ENCODE measurements at places on chromosomes 4 and X. TPM values are rescaled to one million over a fixed set of nuclear protein-coding genes. Genes with fewer than 3 reads are reported as not detected.

Gene VCX3A
- total RNA-seq: not detected

Gene CD99L2
- total RNA-seq: 6.2 TPM

DNA sequence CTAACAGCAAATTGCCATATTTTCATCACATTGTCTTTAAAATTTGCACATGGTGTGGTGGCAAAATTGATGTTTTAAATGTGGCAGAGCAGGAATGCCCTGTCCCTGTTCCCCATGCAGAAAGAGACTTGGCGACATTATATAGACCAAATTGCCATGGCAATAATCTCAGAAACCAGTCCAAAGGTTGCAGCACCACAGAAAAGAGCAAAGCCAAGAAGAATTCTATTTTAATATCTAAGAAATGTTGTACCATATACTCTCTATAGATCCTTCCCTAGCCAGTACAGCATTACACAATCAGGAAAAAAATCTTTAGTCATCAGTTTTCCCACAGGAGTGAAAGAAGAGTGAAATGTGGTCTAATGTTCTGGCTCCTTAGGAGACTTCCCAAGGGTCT, 80.0 kb downstream of the UGT2B28 start:
- H3K36me3 ChIP-seq: no peaks in the 10 kb centered on the region
- H3K4me3 ChIP-seq: no peak overlapping the region
- no peak for DNase-seq
- no peak overlapping the region for H3K27ac ChIP-seq

- peak overlapping the region; percentile 67 for H3K27ac ChIP-seq
- peak overlapping the region; percentile 78 for H3K4me3 ChIP-seq
- no peak for DNase-seq
- no peaks in the 10 kb centered on the region for H3K36me3 ChIP-seq
Measured at GRCh38 chrX:155216940-155217440, 730 bp downstream of the VBP1 start.

DNA sequence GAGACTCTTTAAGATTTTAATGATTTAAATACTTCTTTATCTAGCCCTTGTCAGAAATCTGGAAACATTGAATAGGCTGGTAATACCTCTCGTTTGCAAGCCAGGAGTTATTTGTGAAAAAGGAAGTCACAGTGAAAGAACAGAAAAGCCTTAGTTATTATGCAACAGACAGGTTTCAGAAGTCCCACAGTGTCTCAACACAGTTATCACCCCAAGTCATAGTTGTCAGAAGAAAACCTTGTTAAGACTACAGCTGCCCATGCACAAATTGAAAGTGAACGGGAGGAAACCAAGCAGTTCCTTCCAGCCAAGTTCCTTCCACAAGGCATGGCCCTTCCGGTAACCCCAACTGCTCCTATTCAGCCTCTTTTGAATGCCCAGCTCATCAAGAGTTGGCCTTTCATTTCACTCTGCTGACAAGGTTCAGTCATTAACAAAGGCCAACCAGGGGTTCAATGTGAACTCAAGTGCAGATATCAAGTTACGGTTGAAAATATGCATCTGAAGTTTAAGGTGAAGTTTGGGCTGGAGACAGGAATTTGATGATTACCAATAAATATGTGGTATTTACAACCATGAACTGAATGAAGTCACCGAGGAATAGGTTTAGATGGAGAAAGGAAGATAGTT, 15.6 kb downstream of the ALPK1 start:
- H3K27ac ChIP-seq: no peak overlapping the region
- H3K36me3 ChIP-seq: no peaks in the 10 kb centered on the region
- no peak for DNase-seq

- no peak overlapping the region for H3K4me3 ChIP-seq
- H3K4me1 ChIP-seq: no peaks in the 10 kb centered on the region
- H3K27me3 ChIP-seq: no peaks in the 10 kb centered on the region
- H3K36me3 ChIP-seq: no peaks in the 10 kb centered on the region
Measured at GRCh38 chrX:130575831-130576389, 174.1 kb downstream of the RBMX2 start.

GRCh38 chr4:38563707-38564495, 100.1 kb upstream of the KLF3 start:
- no peaks in the 10 kb centered on the region for H3K4me1 ChIP-seq
- DNase-seq: no peak
- no peaks in the 10 kb centered on the region for H3K36me3 ChIP-seq
- H3K27me3 ChIP-seq: no peaks in the 10 kb centered on the region

DNA sequence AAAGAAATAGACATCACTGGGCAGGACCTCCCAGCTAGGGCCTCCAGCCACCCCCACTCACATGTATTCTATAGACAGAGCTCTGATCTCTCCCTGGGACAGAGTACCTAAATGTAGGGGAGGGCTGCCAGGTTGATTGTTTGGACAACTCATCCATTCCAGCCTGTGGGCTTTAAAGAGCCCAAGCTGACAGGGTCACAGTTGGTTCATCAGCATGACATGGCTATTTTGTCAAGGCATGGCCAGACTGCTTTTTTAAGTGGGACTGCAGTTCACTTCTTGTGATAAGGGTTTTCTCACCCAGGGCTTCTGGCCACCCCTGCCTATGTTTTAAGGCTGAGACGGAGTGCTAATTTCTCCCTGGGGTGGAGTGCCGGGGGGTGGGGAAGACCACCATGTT, 63.3 kb downstream of the KLHL4 start:
- no peak overlapping the region for H3K4me3 ChIP-seq
- no peak overlapping the region for H3K27ac ChIP-seq

GRCh38 chr4:38859501-38859900, 2.9 kb upstream of the TLR6 start:
- H3K27me3 ChIP-seq: no peaks in the 10 kb centered on the region
- no peak overlapping the region for H3K27ac ChIP-seq
- peaks cover 19% of the 10 kb centered on the region for H3K4me1 ChIP-seq
- no peak for DNase-seq
- no peaks in the 10 kb centered on the region for H3K36me3 ChIP-seq
- no peak overlapping the region for H3K4me3 ChIP-seq

DNA sequence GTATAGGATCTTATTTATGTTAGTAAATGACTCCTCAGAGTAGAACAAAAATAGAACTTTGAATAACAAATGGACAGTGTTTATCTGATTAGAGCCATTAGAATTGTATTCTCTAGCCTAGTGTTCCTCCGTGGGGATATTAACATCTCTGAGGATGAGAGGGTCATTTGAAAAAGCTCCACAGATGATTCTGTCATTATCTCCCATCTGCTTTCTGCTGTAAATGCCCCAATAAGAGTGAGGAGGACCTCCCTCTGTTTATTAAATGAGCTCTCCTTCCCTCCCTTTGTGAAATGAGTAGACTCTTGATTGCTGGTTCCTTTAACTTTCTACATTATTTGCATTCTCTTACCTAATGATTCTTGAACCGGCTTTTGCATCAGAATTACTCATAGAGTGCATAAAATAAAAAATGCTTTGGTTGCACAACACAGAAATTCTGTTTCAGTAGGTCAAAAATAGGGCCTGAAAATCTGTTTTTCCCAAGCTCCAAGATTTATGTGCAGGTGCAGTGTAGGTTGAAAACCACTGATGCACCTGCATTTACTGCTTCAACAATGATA, 18.0 kb downstream of the GC start:
- H3K27me3 ChIP-seq: no peaks in the 10 kb centered on the region
- no peak overlapping the region for H3K4me3 ChIP-seq
- no peaks in the 10 kb centered on the region for H3K4me1 ChIP-seq
- DNase-seq: no peak
- no peak overlapping the region for H3K27ac ChIP-seq
- no peaks in the 10 kb centered on the region for H3K36me3 ChIP-seq

- H3K36me3 ChIP-seq: peaks cover 23% of the 10 kb centered on the region
- H3K4me3 ChIP-seq: no peak overlapping the region
- no peak overlapping the region for H3K27ac ChIP-seq
Measured at GRCh38 chr4:10100734-10101216, 15.8 kb downstream of the WDR1 start.
